ENCODE measurements at places on chromosomes 2 and 18.

- no peak for DNase-seq
These were observed 67.4 kb downstream of the RNF152 start for GRCh38 chr18:61825386-61825785.

- DNase-seq, result no peak
These were observed 183.7 kb downstream of the IRS1 start for GRCh38 chr2:226615891-226616290.

DNA sequence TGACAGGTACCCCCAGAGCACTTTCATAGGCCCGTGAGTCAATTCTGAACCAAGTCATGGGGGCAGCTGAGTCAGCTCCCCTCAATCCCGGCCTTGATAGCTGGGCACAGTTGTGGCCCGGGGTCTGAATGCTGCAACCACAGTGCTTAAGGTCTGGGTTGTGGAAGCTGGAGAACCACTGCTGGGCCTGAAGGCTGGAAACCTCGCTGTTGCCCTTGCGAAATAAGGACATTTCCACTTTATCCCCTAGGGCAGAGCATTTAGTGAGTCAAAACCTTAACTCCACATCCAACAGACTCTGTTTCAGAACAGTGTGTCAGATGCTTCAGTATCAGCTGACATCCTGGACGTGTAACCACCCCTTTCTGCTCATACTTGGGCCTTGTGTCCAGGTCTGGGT, 58.6 kb downstream of the SP110 start:
- DNase-seq, result no peak

DNA sequence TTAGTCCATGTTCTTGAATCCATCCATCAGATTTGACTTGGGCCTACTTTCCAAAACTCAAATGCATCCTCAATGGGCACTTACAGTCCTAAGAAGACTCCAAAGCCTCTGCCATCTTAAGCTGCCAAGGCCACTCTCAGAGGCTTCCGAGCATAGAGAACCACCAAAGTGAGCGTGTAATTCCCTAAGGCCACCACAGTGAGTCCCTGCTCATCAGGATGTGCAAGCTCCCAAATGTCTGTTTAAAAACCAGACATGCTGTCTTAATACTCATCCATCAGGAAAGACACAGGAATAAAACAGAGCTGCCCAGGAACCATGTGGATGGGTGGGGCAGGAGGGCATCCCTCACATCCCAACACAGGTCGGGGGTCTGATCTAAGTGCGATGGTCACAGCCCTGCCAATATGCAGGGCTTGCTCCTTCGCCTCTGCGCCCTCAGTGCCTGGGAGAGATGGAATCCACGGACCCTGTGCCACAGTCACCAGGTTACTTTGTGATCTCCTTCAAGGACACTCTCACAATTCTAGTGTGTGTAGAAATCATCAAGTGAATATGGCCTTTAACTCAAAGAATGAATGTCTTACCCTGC, 80.4 kb downstream of the POLR1A start:
- DNase-seq, result no peak

DNA sequence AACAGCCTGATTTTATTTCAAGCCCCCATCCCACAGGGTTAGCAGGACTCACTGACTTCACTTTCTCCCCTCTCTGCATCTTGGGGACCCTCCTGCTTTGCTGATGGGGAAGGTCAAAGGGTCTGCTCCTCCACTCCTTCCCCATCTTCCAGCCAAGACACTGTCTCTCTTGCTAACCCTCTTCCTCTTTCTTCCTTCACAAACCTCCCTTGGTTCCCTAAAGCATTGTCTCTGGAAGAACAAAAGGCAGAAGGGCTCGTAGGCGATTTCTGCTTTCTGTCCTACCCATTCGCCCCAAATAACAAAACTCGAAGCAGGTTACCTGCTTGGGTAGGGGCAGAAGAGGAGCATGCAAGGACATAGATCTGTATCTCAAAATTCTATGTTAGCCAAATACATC, 5.5 kb upstream of the SLC4A3 start:
- DNase-seq, result no peak

DNA sequence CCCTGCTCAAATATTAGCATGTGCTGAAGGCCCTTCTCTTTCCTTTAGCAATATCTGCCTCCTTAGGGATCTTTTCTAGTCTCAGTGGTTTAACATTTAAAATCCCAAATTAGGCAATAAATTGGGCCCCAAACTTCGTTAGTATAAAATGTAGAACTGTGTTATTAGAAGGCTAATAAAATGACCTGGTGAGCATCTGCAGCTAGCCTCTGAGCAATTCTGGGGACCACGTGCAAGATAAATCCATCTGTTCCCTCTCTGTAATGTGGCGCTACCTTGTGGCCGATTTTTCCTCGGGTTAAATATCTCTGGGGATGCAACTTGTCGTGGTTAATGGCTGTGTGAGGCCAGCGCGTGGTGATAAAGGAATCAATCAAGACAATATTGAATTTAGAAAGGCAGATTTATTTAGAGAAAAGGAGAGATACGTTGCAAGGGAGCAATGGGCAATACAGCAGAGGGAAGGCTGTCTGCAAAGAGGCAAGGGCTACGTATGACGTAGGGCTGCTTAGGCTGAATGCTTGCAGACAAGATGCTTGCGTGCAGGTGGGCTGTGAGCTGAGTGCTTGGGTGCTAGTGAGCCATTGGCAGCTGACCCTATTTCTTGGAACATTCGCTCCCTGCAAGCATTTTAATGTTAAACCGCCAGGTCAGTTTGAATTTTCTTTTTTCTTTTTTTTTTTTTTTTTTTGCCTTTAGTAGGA, 18.5 kb upstream of the IL36G start:
- no peak for DNase-seq

GRCh38 chr2:162113088-162113775, 38.8 kb downstream of the GCG start:
- no peak for DNase-seq

- DNase-seq, result no peak
These were observed 411.6 kb upstream of the NRP2 start for GRCh38 chr2:205270689-205271088.

DNA sequence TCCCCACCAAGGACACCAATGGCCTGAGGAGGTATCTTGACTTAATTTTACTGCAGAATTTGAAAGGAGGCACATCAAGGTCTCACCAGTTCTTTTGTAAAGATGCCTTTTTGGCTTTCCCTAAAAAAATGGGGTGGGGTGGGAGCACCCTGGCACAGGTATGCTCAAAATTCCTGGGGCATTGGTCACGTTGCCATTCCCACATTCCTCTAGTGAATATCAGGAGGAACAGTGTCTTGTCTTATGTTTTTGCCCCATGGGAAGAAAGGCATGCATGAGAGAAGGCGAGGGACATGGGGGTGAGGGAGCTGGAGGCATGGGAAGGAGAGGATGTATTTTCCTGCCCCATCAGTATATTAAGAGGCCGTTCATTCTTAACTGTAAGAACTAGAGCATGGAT, 275.3 kb downstream of the CMPK2 start:
- DNase-seq, result no peak

DNA sequence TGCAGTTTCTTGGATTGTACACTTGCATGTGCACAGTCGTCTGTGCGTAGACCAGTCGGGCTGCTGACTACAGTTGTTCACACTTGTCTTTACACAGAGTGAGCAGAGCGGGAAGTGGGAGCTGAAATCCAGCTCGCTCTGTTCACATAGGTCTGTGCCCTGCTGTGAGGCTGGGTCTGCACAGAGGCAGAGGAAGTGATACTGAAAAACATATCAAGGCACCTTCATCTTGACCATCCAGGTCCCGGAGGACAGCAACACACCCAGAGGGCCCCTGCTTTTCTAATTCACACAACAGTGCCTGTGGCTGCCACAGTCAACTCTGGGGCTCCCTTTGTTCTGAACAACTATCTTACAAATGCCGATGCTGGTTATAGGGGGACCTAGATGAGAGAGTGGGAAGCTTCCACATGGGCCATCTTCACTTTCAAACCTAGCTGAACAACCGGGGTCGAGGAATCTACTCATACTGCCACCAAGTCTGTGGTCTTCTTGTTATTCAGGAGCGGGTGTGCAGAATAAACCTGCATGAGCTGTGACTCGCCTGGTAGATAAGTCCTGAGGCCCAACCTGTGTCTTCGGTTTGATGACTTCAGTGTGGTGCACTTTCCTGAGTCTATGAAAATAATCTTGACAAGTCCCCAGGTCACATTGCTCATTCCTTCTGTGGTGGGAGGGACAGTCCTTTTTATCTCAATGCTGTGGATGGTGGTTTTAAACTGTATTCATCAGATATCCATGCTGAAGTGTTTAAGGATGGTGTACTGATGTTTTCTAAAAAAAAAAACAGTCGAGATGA, 3.5 kb upstream of the ADNP2 start:
- DNase-seq, result no peak

DNA sequence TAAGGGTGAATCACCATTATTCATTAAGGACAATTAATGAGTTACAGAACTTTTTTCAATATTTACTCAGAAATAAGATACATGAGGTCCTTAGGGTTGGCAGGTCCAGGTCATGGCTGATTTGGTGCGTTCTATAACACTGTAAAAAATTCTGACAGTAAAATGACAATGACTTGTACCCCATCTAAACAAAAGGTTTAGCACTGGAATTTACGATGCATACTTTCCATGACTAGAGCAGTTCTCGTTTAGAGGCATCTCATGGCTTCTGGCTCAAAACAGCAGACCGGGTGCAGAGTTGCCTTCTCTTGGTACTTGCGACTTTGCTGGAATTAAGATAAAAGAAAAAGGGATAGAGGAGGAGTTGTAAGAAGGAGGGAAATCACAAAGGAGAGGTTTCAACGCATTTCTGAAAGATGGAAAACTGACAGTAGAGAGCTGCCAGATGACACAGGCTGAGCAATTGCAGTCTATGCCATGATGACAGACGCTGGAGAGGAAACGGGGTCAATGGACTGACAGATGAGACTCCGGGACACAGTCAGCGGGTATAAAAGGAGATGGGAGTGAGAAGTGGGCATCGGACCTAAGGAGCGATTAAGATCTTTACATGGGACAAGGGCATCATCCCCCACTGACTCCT, 4.1 kb upstream of the CYS1 start:
- no peak for DNase-seq

DNA sequence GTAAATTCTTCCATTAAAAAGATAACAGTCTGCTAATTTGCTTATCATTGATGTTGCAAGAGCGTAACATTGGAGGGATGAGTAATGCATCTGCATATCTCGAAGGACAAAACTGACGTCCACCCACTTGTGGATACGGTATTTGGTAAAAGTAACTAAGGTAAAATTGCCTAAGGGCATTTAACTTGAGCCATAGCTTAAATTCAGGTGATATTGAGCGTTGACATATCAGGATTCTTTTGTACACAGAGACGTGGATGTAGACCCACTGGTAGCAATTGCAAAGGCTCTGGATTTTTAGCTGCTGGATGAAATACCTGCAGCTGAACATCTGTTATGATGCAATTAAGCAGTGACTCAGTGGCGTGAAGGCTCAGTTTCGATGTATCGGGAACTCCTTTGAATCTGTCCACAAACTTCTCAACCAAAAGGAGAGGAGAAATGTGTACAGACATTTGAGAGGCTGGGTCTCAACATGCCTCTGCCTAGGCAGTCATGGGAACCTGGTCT, 119.3 kb downstream of the SPTBN1 start:
- DNase-seq, result no peak

GRCh38 chr2:160279813-160280465, 79.9 kb upstream of the ITGB6 start:
- no peak for DNase-seq

Data from amygdala (tissue), 56 donors.